ENCODE measurements at places on chromosomes 7 and 10.

GRCh38 chr10:94423627-94424026 lies 21.3 kb downstream of the TBC1D12 start:
- no peak for DNase-seq

DNA sequence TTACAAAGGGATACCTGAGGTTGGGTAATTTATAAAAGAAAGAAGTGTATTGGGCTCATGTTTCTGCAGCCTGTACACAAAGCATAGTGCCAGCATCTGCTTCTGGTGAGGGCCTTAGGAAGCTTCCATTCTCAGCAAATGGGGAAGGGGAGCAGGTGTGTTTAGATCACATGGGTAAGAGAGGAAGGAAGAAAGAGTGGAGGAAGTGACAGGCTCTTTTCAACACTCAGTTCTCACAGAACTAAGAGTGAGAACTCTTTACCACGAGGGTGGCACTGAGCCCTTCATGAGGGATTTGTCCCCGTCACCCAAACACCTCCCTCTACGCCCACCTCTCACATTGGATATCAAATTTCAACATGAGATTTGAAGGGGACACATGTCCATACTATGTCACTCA lies 506 bp upstream of the FAM170B start:
- no peak for DNase-seq

DNA sequence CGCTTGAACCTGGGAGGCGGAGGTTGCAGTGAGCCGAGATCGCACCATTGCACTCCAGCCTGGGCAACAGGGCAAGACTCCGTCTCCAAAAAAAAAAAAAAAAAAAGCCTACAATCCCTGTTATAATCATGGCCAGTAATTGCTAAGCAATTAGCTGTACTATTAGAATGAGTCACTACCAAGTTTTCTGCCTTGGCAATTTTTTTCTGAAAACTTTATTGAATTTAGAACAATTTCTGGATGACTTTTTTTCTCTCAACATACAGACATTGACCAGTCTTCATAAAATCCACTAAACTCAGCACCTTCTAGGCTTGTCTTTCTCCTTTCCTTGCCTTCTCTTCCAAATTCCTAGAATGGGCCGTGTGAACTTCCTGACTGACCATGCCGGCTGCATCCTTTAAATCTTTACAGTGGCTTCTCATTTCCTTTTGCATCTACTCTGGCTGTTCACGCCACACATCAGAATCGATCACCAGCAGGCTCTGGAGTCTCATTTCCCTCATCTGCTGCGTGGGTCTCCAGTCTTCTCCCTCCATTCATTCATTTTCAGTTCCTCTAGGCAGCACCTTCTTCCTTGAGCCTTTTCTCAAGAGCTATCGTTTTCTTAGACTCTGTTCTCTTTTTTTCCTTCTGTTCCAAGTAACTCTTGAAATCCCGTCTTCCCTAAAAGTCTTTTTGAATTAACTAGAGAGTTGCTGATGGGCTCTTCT lies 107.9 kb downstream of the KAT6B start:
- no peak for DNase-seq

- no peak for DNase-seq
Observed at GRCh38 chr7:69840248-69840647, 242.0 kb downstream of the AUTS2 start.

GRCh38 chr10:127310430-127310829 lies 114.0 kb upstream of the INSYN2A start:
- no peak for DNase-seq

- no peak for DNase-seq
Observed at GRCh38 chr7:124752310-124752709, 13.3 kb downstream of the GPR37 start.

Data from activated gamma-delta T cell treated with anti-CD3 and anti-CD28 coated beads, Interleukin-2, amount 50 U/mL, for 16 hours (primary cell).